ENCODE measurements at places on chromosomes 1 and 21.

- no peak for DNase-seq
These were observed 28.9 kb upstream of the H3-3A start for GRCh38 chr1:226033582-226033981.

- no peak for DNase-seq
These were observed 93.3 kb upstream of the WNT4 start for GRCh38 chr1:22236166-22236565.

GRCh38 chr1:10903821-10904220 lies 107.4 kb upstream of the CASZ1 start:
- DNase-seq: peak; percentile 31

DNA sequence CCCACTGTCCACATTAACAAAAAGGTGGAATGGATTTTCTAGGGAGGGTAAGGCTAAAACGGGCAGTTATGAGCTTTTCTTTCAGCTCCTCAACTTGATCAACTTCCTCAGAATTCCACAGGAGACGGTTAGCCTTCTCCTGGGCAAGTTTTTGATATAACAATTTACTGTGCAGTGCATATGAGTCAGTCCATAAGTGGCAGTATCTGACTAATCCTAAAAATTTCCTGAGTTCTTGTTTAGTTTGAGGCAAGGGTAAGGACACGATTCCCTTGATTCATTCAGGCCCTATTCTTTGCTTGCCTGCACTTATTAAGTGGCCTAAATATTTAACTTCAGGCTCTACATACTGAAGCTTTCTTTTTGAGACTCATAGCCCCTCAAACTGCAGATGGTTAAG lies 6.2 kb upstream of the AADACL3 start:
- no peak for DNase-seq

GRCh38 chr1:184632415-184633175 lies 122.1 kb downstream of the EDEM3 start:
- DNase-seq: no peak

GRCh38 chr1:221227872-221228337 lies 348.7 kb downstream of the HLX start:
- DNase-seq: no peak

GRCh38 chr1:20578062-20578461 lies 10.8 kb upstream of the CDA start:
- no peak for DNase-seq

- no peak for DNase-seq
These were observed 30.3 kb downstream of the SELL start for GRCh38 chr1:169681140-169681539.

DNA sequence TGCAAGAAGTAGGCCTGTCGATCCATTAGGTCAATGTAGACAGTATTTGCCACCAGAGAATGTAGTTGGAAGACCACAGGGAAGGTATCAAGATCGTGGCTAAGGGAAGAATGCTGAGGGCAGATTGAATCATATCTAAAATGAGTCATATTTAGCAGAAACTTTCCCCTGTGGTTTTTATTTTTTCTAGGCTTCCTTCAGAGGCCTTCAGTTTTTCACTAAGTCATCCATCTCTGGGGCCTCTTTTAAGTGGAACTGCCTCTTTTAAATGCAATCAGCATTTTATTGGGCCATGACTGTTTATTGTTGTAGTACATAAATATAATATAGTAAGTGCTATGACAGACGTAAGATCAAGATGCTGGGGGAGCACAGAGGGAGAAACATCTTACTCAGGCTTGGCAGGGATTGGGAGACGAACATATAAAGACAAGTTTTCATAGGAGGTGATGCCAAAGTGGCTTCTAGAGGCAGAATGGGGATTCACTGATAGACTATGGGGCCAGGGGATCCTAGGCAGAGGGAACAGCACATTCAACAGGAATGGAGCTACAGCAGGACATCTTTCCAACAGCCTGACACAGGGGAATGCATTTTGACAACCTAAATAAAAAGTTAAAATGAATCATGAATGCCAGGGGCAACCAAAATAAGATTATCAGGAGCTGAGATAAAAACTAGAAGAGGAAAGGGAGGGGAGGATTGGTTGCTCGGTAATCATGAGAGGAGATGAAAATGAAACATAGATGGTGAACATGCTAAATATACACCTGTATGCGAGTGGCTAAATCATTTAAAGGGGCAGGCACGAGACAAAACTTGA lies 20.1 kb downstream of the UBE2U start:
- DNase-seq: no peak

GRCh38 chr1:2320760-2321667 lies 70.3 kb downstream of the MORN1 start:
- no peak for DNase-seq

DNA sequence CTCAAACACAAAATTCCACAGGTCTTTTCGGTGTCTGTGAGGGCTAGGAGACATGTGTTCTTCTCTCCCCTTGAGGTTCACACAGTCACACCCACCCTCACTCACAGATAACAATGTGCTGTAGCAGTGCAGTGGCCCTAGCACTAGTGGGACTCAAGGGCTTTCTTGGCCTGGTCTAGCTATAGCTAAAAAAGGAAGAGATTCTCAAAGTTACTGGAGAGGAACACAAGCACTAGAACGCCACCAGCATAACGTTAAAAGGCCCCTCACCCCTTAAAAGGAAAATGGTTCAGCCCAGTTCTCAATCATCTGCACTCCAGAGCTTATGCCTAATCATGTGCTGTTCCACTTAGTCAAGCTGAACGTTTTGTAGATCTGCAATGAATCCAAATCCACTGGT lies 39.5 kb downstream of the RGS8 start:
- DNase-seq: no peak

DNA sequence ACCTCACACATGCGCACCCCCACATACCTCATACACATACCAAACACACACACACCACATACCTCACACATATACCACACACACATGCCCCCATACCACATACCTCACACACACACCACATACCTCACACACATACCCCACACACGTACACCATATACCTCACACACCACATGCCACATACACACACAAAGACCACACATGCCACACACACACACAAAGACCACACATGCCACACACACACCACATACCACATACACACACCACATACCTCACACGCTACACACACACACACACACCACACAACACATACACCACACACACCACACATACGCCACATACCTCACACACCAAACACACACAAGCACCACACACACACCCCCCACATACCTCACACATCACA lies 30.0 kb downstream of the HIVEP3 start:
- DNase-seq: no peak

DNA sequence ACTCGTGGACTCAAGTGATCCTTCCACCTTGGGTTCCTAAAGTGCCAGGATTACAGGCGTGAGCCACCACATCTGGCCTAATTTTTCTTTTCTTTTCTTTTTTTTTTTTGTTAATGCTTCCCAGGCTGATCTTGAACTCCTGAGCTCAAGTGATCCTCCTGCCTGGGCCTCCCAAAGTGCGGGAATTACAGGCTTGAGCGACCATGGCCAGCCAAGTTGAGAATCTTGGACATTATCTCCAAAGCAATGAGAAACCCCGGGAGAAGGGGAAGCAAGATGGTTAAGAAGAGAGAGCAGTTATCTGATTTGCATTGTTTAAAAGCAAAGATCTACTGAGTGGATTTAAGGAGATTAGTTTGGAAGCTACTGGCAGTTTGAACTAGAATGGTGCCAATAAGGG lies 9.1 kb downstream of the HIPK1 start:
- no peak for DNase-seq

DNA sequence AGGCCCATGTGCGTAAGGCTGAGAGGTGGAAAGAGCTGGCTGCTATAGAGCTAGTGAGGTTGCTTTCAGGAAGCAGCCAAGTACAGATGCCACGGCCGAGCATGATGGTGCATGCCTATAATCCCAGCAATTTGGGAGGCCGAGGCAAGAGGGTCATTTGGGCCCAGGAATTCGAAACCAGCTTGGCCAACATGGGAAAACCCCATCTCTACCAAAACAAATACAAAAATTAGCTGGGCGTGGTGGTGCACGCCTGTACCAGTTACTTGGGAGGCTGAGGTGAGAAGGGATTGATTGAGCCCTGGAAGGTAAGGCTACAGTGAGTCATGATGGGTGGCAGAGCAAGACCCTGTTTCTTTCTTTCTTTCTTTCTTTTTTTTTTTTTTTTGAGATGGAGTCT lies 2.7 kb downstream of the CCDC24 start:
- DNase-seq: no peak

GRCh38 chr1:17913326-17914115 lies 158.4 kb downstream of the ACTL8 start:
- DNase-seq: no peak

DNA sequence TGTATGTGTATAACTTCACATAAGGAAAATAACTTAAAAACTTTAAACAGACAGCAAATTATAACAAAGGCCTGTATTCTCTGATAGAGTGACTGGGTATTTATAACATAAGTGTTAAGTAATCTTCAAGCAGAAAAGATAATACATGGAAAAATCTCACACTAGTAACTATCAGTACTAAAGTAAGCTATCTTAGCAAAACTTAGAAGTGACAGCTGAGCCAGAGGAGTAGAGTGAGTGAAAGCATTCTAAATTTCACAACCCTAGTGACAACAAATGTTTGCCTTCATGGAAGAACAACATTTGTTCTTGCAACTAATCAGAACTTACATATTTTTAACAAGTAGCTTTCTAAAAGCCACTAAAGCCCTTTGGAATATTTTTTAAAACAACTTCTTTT lies 74.5 kb upstream of the B3GALT2 start:
- DNase-seq: no peak

DNA sequence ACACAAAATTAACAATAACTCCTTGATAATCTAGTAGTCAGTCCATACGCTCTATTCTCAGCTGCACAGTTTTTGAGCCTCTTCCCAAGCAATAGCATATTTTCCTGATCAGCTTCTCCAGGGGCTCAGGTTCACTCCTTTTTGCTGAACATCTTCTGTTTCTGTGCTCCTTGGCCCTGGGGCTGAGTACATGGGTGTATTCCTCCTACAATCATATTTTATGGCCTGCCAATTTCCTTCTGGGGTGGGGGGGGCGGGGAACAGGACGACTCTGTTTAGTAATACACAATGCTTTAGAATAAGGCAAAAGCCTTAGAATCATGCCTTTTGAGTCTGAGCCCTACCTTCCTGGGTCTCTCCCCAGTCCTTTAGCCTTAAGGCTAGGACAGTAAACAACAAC lies 8.5 kb downstream of the CLDN19 start:
- no peak for DNase-seq

DNA sequence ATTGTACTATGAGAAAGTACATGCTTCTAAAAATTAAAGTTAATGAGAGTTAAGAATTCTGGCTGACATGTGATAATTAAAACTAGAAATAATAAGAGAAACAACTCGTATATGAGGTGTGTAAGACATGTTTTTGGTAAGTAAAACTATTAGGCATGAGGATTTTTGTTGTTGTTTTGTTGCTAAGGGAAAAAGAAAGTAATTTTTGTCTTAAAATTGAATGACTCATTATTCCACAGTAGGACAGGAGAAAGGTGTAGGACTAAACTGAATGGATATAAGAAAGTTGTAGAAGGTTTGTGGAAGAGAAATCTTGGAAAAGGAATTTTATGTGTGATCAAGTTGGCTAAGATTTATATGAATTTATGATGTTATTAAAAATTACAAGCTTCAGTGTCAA lies 54.8 kb downstream of the TBX19 start:
- no peak for DNase-seq

GRCh38 chr1:218900615-218901014 lies 273.1 kb upstream of the LYPLAL1 start:
- no peak for DNase-seq

- DNase-seq: no peak
These were observed 208.5 kb upstream of the DAB1 start for GRCh38 chr1:57632401-57632800.

GRCh38 chr1:186534401-186534800 lies 73.5 kb upstream of the PDC start:
- DNase-seq: no peak

- DNase-seq: no peak
These were observed 12.9 kb downstream of the CFAP57 start for GRCh38 chr1:43184995-43185394.

GRCh38 chr1:84743896-84744295 lies 53.6 kb upstream of the SSX2IP start:
- no peak for DNase-seq

DNA sequence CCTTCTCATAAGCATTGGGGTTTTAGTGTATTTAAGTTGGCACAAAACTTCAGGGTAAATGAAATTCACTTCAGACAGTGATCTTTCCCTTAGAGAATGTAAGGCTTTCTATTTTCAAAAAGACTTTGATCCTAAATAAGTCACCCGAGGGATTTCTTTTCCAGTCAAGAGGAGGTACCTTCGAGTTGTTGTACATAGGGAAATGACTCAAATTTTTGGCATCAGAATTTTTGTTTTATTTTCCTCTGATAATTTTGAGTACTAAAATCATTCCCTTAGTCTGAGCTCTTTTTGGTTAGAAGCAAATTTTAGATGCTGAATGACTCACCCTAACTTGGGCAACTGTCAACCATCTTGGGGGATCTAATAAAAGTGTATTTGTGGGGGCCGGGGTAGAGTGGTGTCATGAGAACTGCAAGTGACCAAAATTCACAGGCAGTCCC lies 193.9 kb downstream of the DHRS3 start:
- no peak for DNase-seq

DNA sequence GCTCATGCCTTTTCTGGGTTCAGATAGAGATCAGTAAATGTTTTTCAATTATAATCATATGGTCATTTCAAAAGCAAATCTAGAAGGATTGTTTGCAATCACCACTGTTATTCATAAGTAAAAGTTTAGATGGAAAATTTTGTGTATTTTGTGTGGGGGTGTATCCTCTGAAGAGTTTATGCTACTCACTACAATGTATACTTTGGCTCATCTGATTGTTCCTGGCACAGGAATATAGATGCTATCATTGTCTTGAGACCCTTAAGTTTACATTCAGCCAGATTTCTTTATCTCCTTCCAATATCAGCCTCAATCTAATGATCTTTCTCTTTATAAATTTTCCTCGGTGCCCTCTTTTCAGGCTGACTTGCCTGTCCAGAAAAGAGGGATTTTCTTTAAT lies 33.0 kb downstream of the ADAMTS1 start:
- DNase-seq: no peak

GRCh38 chr1:11502516-11502915 lies 23.6 kb downstream of the DISP3 start:
- no peak for DNase-seq

DNA sequence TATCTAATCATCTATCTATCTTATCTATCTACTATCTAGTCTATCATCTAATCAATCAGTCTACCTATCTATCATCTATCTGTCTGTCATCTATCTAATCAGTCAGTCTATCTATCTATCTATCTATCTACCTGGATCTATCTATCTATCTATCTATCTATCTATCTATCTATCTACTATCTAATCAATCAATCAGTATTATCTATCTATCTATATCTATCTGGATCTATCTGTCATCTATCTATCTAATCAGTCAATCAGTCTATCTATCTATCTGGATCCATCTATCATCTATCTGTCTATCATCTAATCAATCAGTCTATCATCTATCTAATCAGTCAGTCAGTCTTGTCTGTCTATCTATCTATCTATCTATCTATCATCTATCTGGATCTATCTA lies 26.9 kb upstream of the C1orf174 start:
- no peak for DNase-seq
